ENCODE measurements at places on chromosomes 3 and 15. TPM values are rescaled to one million over a fixed set of nuclear protein-coding genes. Genes with fewer than 3 reads are reported as not detected.

ETV5 gene
- 9.8 TPM for total RNA-seq

DUOXA2 gene
- not detected for total RNA-seq

ARHGAP11A gene
- 1.0 TPM for total RNA-seq

FOXB1 gene
- not detected for total RNA-seq

LRRC31 gene
- total RNA-seq = not detected

SCAMP5 gene
- 10.7 TPM for total RNA-seq

- DNase-seq = no peak
These were observed 862.7 kb upstream of the SEMA6D start for GRCh38 chr15:46854564-46854963.

DNA sequence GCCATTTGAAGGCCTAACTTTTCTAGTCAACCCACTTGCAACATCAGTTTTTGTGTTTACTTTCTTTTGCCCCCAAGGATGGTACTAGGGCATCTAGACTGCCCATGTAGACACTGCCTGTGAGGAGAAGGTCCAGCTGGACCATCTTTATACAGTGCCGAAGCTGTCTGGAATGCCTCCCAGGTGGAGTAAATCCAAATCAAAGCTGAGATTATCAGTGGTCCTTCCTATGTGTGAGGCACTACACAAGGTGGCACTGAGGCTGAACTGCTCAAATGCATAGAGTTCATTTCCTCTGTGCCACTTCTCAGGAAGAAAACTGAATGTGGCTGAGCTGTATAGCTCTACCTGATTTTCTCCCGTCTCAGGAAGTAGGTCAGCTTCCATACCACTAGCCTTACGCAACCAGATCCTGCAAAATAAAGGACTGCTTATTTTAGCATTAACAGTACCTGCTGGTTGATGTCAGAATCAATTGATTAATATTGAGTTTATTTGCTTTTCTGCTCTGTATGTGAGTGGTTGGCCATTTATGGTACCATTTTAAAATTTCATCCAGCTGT is 106.1 kb downstream of the GHSR start:
- no peak for DNase-seq

GRCh38 chr3:157317895-157318294 is 118.8 kb upstream of the PTX3 start:
- no peak for DNase-seq

GRCh38 chr15:68592054-68592453 is 13.3 kb downstream of the CORO2B start:
- no peak for DNase-seq

DNA sequence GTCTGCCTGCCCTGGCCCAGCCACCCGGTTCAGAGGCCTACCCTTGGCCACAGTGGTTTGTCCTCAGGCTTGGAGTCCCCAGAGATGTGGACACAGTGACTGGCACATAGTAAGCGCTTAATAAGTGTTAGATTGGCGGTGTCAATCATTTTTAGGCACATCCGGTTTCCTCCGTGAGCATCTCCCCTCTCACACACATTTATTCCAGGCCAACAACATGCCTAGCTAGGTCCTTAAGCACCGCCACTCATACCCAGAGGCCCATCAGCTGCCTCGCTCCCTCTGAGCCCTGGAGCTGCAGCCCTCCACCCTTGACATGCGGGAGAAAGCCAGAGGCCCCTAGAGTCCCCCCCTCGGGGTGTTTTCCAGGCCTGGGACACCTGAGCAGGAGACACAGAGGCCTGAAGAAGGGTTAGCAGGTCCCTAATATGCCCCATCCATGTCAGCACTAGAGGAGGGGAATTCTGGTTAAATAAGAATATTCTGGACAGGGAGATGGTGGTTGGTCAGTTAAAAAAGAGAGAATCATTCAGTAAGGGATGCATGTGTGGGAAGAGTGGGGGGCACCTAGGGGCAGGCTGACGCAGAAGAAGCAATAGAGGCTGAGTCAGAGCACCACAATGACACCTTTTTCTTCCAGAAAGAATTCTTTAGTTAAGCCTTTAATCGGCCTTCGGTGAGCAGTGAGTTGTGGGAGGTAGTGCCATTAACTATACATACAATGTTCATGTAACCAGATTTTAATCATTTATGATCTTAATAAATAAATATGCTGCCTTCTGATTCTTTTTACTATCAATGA is 22.3 kb downstream of the NR2F2 start:
- DNase-seq = no peak

DNA sequence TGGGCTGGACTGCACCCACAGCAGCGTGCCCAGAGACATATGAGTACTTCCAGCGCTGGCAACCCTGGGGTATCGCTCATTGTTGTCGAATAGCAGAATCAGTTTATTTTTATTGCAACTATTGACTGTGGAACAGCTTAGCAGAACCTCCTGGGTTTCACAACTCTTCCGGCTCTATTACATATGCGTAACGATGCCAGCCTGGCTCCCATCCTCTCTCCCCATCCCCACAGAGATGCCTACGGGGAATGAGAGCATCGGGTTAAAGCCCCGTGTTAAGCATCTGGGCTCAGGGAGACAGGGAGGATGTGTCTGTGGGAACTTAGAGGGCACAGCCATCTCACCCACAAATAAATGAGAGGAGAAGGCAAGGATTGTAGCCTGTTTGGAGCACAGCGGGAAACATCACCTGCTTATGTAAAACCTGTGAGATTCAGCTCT is 76.6 kb upstream of the DLG1 start:
- no peak for DNase-seq

GRCh38 chr3:71454512-71455403 is 128.8 kb downstream of the FOXP1 start:
- DNase-seq = no peak

GRCh38 chr3:8324747-8325146 is 176.9 kb upstream of the LMCD1 start:
- DNase-seq = peak; percentile 22

GRCh38 chr3:16118396-16118795 is 56.1 kb upstream of the GALNT15 start:
- DNase-seq = no peak

DNA sequence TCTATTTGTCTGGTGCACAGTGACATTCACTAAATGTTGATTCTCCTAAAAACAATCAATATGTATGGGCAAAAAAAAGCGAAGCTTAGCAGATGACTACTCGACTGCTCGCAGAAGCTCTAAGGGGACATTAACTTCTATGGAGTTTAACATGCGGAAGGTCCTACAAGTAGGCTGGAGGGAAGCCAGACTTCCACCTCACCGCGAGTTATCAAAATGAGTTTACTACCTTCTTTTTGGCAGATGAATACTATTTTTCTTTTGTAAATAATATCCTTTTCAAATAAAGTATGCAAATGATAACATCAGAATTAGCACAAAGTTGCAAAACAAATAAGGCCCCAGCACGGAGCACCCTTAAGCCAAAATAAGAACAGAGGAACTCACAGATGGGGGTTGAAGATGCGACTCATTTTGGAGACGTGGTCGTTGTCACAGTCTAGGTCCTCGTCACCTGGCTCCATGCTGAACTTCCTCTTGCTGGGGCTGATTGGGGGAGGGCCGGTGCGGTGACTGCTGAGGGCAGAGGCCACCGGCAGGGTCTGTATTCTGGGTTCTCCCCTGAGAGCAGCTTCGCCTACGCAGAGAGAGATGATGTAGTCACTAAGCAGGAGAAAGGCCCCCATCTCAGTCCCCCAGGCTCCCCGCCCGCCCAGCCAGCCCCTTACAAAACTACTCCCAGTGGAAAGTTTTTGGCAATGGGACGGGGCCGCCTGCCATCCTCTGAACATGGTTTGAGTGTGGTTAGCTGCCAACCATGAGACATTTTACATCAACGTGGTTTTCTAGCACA is 42.1 kb downstream of the VGLL4 start:
- no peak for DNase-seq

GRCh38 chr3:101902041-101902440 is 52.7 kb downstream of the NFKBIZ start:
- no peak for DNase-seq

DNA sequence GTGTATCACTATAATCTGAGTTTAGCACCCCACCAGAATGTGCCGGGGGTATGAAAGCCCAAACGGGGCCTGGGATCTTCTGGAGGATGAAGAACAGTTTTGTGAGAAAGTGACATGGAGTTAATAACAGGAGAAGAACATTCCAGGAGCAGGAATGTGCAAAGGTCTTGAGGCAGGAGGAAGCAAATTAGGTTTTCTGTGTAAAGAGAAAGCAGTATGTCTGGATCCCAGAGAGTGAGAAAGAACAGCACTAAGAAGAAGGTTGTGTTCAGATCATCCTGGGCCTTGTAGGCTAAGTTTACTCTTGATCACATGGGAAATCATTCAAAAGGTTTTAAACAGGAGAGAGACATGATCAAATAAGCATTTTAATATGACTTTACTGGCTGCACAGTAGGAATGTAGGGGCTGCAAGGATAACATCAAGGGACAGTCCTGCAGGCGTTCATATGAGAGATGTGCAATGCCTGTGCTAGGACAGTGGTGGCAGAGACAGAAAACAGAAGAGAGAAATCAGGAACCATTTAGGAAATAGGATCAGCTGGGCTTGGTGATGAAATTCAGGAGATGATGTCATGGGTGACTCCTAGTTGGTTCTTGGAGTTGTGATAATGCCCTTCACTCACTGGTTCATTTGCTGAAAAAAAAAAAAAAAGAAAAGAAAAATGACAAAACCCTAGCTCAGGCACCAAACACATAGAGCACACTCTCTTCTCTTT is 113.5 kb downstream of the TNIK start:
- DNase-seq = peak; percentile 58

GRCh38 chr3:64530434-64531049 is 157.3 kb downstream of the ADAMTS9 start:
- DNase-seq = peak; percentile 88

DNA sequence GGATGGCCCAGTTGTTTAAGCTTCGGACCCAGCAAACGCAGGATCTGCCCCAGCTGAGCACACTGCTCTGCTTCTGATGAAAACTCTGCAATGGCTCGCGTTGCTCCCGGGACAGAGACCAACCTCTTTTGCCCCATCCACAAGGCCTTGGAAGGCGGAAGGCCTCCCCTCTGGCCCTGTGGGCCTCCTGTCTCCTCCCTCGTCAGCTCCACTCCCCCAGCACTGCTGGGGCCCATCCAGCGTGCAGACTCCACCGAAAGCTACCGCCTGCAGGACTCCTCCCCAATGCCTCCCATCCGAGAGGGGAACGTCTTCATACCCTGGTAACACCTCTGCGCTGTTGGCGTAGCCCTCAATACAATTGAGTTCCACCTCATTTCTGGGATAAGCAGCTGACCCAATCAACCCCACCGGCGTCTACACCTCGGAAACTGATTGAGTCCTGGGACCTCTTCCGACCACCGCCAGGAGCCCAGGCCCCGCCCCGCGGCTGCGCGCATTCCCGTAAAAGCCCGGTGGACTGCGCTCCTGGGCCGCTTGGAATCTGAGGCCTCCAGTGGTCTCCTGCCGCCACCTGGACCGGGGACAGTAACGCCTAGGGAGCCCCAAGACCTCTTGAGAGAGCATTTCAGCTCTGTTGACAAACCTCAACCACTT is at the start of gene PRR23E:
Gene PRR23E, plus strand, starts transcription at position 556 of the 657 bp plus-strand sequence. CDS start 3,555 bp downstream, outside the sequence.
- no peak for DNase-seq

Measured in tibial nerve (tissue), 4 donors.